ENCODE measurements at places on chromosomes 16 and 17.

- DNase-seq: no peak
Observed at GRCh38 chr17:15323131-15323530, 18.3 kb downstream of the TEKT3 start.

DNA sequence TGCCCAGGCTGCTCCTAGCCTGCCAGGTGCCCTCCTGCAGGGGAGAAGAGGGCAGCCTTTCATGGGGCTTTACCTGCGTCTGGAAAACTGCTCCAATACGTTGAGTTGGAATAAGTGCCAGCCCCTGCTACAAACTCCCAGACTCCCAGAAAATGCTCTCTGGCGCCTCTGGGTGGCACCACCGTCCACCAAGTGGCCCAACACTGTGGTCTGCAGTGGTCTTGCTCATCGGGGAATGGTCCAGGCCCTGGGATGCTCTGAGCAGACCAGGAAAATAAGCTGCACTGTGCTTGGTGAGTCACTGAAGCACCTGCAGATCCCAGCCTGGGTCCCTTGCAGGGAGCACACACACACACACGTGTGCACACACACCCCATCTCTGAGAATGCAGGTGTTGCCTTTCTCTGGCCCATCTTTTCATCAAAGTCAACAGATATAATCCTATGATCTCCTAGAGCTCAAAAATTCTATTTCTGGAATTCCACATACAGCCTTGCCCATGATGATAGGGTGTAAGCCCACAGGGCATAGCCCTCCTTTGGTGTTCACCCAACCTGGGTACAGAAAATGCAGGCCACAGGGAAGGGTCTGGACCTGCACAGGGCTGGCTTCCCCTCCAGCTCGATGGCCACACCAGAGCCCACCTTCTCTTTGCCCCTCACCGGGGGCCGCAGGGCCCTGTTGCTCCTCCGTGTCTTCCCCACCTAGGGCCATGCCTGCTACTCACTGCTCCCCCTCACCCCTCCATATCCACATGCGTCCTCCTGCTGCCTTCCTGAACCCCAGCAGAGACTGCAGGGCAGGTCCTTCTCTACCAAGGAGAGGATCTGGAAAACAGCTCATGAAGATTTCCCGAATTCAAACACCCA lies 20.5 kb downstream of the CDIP1 start:
- DNase-seq: no peak

GRCh38 chr16:77744141-77744540 lies 21.8 kb downstream of the NUDT7 start:
- no peak for DNase-seq

- no peak for DNase-seq
Observed at GRCh38 chr17:35912942-35913341, 17.6 kb downstream of the RDM1 start.

GRCh38 chr16:22948603-22949368 lies 134.8 kb downstream of the HS3ST2 start:
- DNase-seq: no peak

DNA sequence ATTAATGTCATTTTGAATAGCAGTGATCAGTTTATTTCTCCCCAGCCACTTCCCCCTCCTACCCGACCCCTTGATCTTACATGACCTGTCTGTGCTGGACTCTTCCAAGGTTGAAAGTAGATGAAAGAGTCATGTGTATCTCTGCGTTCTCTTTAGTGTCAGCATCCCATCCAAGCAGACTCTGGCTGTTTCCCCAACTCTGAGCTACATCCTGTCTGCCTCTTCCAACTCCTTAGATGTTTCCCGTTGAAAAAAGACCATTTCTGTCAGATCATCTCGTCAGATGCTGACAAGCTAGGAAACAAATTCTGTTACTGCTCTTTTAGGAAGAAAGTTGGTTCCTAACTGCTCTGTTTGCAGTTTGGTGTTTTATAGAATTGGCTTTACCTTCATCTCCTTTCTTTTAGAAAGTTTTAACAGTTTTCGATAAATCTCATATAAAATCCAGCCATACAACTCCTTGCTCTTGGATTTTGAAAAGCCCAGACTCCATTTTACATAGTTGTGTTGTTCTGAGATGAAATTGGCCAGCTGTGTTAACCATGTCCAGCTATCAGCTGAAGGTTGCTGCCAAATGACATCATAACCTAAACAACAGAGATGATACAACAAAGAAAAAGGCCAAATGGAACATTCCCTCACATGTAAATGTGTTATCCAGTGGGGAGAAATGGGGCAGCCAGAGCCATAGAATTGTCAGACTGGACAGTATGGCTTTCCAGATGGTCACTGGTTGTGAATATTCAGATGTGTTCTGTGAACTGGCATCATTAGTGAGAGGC lies 43.5 kb downstream of the CYB561 start:
- DNase-seq: no peak

- no peak for DNase-seq
Observed at GRCh38 chr17:69757688-69758430, 317.2 kb upstream of the KCNJ16 start.

GRCh38 chr17:47707056-47707804 lies 13.3 kb downstream of the TBKBP1 start:
- no peak for DNase-seq

- DNase-seq: no peak
Observed at GRCh38 chr16:16154281-16154951, 68.9 kb downstream of the ABCC6 start.

DNA sequence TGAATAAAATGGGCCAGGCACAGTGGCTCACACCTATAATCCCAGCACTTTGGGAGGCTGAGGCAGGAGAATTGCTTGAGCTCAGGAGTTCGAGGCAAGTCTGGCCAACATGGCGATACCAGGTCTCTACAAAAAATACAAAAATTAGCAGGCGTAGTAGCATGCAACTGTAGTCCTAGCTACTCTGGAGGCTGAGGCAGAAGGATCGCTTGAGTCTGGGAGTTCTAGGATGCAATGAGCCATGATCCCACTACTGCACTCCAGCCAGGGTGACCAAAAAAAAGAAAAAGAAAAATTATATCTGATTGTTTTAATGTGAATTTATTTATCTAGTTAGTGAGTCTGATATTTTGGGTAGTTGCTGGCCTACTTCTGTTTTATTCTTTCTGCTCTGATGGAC lies 7.0 kb downstream of the IL34 start:
- no peak for DNase-seq

GRCh38 chr17:30476726-30477082 lies 504 bp upstream of the GOSR1 start:
- DNase-seq: peak; percentile 1

- DNase-seq: no peak
Observed at GRCh38 chr17:73182616-73183310, 10.1 kb upstream of the COG1 start.

DNA sequence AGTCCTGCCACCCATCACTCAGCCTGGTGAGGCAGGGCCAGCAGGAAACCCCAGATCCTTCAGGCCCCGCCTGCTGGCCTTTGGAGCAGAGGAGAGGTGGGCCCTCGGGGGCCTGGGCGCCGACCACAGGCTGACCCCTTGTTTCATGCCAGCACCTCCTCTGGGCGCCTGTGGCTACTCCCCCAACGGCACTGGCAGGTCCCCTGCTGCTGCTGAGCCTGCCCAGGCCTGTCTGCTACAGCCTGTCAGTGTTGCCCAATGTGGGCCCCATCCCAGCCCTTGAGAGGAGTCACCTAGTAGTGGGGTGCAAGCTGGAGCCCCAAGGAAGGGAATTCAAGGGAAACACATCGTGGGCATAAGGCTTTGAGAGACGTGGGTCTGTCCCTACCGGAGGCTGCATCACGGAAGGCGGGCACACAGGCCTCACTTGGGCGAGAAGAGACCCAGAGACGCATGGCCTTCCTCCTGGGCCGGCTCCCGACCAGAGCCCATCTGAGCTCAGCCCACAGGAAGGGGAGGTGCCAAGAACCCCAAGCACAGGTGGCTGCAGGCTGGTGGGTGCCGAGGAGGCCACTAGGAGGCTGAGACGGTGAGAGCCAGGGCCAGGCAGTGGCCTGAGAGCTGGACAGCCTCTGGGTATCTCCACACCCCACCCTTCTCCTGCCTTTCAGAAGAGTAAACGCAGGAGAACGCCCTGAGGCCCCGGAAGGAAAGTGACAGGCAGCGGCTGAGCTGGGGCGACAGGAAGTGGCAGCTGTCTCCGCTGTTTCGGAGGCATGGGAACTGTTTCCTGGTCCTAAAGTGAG lies 8.0 kb upstream of the FASN start:
- DNase-seq: peak; percentile 48

DNA sequence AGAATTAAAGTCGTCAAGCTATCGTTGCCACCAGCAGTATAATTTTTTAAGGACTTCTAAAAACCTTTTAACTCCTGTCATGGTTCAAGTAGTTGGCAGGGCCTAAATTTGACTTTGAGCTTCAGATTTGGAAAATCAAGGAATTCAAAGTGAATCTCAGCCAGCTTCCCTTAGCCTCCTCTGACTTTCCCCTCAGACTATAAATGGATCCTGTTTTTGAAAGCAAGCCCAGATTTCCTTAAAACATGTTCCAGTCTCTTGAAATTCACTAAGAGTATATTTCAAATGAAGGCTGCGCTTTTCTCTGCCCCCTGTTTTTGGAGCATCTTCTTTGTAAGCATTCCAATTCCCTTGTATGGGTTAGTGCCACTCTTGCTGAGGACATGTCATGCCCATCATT lies 101.8 kb upstream of the CDH8 start:
- no peak for DNase-seq

DNA sequence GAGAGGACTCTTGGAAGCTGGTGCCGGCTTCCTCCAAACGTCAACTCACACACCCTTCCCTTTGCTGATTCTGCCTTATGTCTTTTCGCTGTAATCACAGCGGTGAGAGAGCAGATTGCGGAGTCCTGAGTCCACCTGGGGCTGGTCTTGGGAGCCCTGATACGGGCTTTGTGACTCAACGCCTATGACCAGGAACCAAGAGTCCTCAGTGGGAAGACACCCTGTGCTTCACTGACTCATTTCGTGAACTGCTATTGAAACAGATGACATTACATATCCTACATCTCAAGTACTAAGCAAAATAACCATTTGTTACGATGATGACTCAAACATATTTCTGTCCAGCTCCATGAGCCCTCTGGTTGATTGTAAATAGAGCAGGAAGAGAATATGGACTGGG lies 90.7 kb upstream of the CREBBP start:
- DNase-seq: no peak

DNA sequence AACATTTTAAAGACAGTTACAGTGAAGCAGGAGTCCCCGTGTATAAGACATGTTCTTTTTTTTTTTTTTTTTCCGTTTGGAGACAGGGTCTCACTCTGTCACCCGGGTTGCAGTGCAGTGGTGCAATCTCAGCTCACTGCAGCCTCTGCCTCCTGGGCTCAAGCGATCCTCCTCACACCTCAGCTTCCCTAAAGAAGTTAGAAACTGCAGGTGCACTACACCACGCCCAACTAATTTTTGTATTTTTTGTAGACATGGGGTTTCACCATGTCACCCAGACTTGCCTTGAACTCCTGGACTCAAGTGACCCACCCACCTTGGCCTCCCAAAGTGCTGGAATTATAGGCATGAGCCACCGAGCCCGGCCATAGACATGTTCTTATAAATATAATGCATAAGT lies 3.0 kb downstream of the EVI2B start:
- DNase-seq: no peak

GRCh38 chr16:65822148-65822547 lies 544.3 kb upstream of the CDH5 start:
- DNase-seq: no peak

DNA sequence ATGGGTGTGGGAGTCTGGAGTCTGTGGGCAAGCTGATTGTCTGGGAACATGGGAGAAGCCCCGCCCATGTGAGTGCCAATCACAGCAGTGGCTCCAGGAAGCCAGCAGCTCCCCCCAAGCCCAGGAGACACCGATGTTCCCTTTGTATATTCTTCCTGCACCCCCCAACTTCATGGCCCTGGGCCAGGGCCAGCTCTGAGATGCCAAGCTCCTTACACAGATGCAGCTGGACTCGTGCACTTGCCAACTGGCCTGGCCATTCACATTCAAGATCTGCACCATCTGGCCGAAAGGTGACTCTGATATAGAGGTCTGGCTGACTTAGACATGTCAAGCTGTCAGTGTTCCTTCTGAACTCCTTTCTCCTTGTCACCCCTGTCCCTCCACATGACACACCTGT lies 50.5 kb downstream of the CACNG5 start:
- no peak for DNase-seq

GRCh38 chr16:30740364-30741251 lies 7.6 kb upstream of the PHKG2 start:
- no peak for DNase-seq

GRCh38 chr16:67773099-67773498 lies 33.3 kb downstream of the RANBP10 start:
- DNase-seq: no peak

DNA sequence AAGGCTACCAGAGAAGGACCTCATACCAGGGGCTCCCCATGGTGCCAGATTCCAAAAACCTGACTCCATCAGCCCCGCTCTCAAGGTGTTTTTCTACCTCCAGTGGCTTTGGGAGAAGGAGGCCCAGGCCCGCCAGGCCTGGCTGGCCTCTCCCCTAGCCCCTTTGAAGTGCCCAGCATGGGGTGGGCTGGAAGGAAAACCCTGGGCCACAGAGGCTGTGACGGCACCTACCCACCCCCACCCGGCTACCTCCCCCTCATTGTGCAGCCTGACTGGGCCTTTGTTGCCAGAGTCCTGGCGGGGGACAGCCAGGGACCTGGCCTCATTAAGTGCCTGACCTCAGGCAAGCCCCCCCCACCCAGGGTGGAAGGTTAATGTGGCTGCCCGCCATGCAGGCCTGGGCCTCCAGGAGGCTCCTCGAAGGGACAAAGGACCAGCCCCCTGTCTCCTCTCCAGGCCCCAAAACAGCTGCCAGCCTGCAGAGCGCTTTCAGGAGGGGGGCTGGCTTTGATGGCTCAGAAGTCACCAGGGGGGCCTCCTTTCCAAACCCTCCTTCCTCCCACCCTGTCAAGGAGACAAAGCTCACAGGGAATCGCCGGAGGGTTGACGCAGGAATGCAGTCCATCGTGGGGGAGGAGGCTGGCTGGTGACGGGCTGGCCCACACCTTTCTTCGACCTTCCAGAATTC lies 159.4 kb downstream of the ZNF423 start:
- no peak for DNase-seq

DNA sequence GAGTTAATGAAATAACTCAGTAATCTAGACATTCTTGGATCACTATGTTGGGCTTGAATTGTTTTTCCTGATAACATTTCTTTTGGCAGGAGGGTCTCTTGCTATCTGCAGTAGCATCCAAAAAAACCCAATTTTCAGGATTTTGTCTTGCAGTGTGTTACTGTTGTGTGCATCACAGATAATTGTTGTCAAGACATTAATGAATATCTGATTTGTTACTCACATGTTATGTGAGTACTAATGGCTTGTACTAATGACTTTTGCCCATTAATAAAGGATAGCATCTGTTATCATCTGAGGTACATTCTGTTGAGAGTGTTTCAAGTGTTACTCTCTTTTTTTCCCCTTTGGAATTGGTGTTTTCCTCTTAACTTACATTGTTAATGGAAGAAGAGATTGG lies 10.0 kb downstream of the PRKAR1A start:
- DNase-seq: no peak

- DNase-seq: no peak
Observed at GRCh38 chr17:79826204-79826680, 13.0 kb downstream of the CBX4 start.

- no peak for DNase-seq
Observed at GRCh38 chr17:61815863-61816503, 47.3 kb downstream of the BRIP1 start.

Measured in activated gamma-delta T cell treated with anti-CD3 and anti-CD28 coated beads, Interleukin-2, amount 50 U/mL, for 16 hours (primary cell).